Upper lobe of left lung (tissue), 6 donors: ENCODE measurements at places on chromosomes 11 and 22.
A peak's percentile ranks its signal among the peaks of the same experiment; 100 is the strongest.

DNA sequence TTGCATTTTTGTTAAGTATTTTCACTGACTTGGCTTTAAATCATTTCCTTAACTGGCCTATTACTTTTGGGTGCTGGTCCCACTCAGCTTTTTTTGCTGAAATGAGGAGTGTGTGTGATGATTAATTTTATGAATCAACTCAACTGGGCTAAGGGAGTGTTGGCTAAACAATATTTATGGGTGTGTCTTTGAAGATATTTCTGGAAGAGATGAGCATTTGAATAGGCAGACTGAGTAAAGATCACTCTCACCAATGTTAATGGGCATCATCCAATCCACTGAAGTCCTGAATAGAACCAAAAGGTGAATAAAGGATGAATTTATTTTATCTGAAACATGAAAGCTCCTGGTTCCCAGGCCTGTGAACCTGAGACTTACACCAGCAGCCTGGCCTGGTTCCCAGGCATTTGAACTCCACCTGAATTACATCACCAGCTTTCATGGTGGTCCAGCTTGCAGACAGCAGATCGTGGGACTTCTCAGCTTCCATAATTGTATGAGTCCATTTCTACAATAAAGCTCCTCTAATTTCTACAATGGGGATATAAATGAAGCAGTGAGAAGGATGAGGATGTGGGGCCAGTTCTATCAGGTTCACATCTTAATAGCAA, 241.3 kb upstream of the ZC3H12C start:
- no peak for DNase-seq

GRCh38 chr22:20090730-20091240, 10.7 kb downstream of the DGCR8 start:
- DNase-seq, result no peak

- no peak for DNase-seq
Observed at GRCh38 chr11:70637186-70637800, 239.0 kb downstream of the CTTN start.

DNA sequence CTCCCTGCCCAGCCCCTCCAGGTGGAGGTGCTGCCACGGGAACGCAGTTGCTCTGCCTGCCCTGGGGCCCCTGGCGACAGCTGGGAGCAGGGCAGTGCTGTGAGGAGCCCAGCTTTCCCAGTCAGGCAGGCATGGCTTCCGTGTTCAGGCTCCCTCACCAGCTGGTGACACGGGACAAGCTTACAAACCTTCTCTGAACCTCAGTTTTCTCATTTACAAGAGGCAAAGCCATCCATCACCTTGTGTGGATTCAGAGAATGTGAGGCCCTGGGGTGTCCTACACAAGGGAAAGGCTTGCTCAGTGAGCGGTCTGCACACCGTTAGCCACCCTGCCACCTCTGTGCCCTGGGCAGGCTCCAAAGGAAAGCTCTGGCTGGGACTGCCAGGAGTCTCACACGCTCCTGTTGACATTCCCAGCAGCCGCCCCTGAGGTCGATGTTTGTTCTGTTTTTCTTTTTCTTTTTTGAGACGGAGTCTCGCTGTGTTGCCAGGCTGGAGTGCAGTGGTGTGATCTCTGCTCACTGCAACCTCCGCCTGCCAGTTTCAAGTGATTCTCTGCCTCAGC, 23.5 kb downstream of the SUN2 start:
- no peak for DNase-seq

GRCh38 chr22:42418811-42419242, 13.4 kb downstream of the NFAM1 start:
- no peak for DNase-seq

GRCh38 chr11:2576111-2576510, 123.7 kb downstream of the KCNQ1OT1 start:
- no peak for DNase-seq

GRCh38 chr11:45772449-45772774, 32.5 kb upstream of the SLC35C1 start:
- no peak for DNase-seq

GRCh38 chr11:128868841-128869671, 2.0 kb upstream of the KCNJ1 start:
- DNase-seq, result no peak

DNA sequence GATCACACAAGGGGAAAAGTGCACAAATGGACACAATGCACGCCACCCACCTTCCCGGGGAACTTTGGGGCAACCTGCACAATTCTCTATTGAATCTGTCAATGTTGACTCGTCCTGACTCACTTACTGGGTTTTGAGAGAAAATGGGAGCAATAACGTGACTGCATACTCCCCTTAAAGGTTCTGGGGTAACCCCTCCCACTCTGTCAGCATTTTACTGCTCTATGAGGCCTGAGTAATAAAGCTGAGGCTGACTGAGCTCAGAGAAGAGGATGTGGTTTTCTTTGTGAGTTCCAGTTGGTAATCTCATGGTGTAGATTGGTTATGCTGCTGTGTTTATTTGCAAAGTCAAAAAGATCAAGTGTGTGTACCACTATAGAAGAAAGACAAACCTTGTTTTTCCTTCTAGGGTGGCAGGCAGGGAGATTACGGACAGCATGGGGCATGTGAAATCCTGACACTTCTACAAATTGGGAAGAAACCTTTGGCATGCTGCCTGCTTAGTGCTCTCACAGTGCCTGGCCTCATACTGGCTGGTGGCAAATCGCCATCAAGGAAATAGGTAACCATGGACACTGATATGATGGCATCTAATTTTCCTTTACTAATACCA, 16.1 kb upstream of the APOA1 start:
- no peak for DNase-seq

GRCh38 chr11:14390669-14391068, 31.7 kb upstream of the RRAS2 start:
- DNase-seq, result no peak

DNA sequence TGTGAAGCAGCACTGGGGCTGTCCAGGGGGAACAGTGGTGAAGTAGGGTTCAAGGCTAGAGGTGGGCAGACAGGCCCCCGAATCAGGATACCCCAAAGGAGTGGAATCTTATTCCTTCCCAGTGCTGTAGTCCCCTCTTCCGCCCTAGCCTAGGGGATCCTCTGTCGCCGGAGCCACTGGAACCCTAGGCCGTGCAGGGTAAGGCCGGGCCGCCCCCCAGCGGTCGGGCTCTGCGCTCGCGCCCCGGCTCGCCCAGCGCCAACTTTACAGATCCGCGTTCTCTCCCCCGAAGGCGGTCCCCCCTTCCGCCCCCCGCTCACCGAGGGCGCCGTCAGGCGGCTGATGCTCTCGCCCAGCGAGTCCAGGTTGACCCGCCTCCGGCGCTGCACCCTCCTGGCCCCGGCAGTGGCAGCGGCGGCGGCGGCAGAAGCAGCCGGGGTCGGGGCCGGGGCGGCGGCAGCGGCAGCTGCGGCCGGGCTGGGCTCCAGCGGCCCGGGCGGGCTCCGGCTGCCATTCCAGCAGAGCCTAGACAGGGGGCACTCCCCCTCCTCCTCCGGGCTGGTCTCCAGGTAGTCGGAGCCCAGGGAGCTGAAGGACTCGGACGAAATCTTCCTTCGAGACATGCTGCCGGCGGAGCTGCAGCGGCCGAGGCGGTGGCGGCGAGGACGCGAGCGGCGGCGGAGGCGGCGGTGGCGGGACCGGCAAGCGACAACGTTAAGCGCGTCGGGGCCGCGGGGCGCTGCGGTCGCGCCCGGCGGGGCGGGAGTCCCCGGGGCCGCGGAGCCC, 650 bp downstream of the GUCY1A2 start:
- peak; percentile 25 for DNase-seq

GRCh38 chr11:82906236-82906635, 4.7 kb downstream of the DDIAS start:
- DNase-seq, result no peak

DNA sequence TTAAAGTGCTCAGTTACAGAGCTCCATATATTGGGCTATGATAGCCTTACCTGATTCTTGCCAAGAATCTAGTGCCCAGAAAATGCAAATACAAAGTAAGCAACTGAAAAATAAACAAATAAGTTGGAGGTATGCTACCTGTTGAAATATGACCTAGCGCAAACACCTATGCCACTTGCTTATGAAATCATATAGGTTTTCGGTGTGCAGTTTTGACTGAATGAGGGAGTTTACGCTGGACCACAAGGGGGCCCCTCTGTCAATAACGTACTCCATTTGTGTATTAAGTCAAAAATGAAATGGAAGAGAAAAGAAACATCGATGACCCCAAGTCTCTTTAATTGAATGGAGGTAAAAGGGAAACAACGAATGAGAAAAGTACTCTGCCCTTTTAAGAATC, 84.9 kb upstream of the TRIM77 start:
- DNase-seq, result no peak

- DNase-seq, result no peak
Observed at GRCh38 chr22:44304354-44304753, 8.4 kb downstream of the SHISAL1 start.

- no peak for DNase-seq
Observed at GRCh38 chr11:114176321-114176720, 116.8 kb downstream of the ZBTB16 start.

- DNase-seq, result no peak
Observed at GRCh38 chr11:125005491-125005890, 51.5 kb downstream of the CCDC15 start.

GRCh38 chr22:27133681-27134314, 476.4 kb downstream of the MIAT start:
- no peak for DNase-seq

GRCh38 chr11:68306636-68307035, 5.8 kb upstream of the LRP5 start:
- DNase-seq, result no peak

DNA sequence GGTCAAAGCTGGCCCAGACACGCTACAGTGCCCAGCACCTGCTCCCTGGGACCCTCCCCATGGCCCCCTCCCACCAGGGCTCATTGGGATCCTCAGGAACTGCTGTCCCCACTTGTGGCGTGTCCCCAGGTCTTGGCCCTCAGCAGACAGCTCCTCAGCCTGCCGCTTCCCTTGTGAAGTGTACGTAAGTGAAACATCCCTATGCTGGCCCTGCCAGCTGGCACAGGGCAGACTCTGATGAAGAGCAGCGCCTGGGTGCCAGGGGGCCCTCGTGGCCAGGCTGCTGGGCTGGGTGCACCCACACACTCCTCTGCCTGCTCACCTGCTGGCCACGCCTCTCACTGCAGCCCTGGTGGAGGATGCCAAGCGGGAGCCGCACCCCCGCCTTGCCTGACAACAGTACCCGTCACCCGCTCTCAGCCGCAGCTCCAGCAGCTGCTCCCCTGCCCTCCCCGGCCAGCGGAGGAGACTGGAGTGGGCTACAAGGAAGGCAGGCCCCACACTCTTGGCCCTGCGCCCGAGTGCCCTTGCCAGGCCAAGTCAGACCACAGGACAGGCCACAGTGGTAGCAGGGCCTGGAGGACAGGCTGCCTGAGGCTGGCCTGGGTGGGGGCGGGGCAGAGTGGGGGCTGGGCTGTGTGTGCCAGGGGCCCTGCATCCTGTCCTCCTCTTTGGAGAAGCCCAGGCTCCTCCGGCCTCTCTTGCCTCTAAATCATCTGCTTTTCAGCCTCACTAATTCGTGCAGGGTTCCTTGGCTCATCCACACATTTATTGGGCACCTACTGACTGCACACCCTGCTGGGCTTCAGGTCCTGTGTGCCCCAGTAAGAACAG, 39.5 kb downstream of the IGF2 start:
- peak; percentile 86 for DNase-seq

DNA sequence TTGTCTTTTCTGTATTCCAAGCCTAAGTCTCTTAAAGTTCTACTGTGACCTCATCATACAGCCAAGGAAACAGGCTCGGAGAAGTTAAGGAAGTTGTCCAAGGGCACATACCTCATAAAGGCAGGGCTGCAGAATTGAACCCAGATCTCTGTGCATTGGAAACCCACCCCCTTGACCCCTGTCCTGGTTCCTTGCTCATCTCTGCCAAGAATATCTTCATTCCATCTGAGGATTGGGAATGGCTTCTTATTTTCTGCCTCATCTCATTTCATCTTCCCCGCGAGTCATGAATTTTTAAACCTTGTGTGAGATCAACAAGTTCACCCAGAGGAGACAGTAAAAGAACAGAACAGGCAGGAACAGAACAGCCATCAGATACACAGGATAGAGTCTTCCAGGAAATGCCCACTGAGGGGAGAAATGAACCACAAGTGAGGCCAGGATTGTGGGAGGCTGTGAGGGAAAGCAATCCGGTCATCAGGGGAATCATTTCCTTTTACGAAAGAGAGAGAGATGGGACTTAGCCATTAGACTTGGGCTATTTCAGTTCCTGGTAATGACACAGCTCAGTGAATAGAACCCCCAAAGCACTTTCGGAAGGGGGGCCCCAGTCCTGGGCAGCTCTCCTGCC, 34.4 kb upstream of the LRRC10B start:
- no peak for DNase-seq

- DNase-seq, result no peak
Observed at GRCh38 chr11:120932305-120932915, 91.5 kb upstream of the TBCEL start.

DNA sequence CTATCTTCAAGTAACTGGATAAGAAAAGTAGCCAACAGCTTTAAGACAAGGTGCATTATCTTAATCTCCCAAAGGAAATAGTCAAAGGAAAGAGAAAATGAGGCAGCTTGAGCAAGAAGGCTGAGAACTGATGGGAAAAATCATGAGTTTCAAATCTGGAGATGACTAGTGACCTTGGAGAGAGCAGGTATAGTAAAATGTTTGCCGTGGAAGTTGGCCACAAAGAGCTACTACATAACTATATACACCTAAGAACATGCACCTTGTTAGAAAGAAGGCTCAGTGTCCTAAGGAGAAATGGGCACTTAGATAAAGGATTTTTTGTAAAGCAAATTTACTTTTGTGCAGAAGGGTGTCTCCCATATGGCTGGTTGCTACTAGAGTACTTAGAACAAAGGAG, 80.8 kb upstream of the FSHB start:
- no peak for DNase-seq

DNA sequence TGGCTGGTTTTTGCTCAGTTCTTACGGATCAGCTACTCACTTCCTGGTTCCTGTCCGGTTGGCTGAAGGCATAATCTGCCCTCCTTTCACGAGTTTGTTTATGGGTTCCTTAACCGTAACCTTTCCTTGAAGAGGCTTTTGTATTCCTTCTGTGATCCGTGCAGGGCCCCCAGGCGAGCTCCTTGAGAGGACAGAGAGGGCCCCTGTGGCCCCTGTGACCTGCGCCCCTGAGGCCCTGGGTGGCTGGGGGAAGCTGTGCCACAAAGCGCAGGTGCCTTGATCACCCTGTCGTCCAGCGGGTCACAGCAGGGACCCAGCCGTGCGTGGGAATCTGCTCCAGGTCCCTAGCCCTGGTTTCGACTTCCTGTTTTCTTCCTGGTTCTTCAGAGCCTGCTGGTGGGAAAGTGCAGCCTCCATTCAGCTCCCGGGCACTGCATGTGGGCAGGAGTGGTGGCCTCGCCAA, 27.8 kb upstream of the FADD start:
- no peak for DNase-seq

- DNase-seq, result no peak
Observed at GRCh38 chr11:19433367-19433766, 192.6 kb upstream of the E2F8 start.

DNA sequence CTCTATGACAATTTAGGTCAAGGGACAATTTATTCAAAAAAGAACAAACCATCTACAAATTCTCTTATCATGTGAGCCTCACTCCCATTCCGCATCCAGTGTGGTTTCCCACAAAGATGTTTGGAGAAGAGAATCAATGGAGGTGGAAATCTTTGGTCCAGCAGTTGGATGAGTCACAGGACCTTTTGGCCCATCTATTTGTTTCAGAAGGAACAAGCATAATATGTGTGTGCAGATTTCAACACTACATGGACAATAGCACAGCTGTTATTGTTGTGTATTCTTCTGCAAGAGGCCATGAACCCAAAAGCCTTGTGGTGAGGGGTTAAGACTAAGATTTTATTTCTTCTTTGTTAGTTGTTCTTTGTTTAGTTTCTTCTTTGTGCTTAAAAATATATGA, 61.6 kb downstream of the OR10A6 start:
- DNase-seq, result no peak

GRCh38 chr11:132263875-132264274, 893.5 kb downstream of the NTM start:
- DNase-seq, result no peak

GRCh38 chr22:22061085-22062077, 78.8 kb upstream of the TOP3B start:
- peak; percentile 23 for DNase-seq
